ENCODE measurements at places on chromosomes 13 and 19. TPM values are rescaled to one million over a fixed set of nuclear protein-coding genes. Genes with fewer than 3 reads are reported as not detected.
A peak's percentile ranks its signal among the peaks of the same experiment; 100 is the strongest.

GRCh38 chr19:2715470-2716274 is 5.5 kb downstream of the DIRAS1 start:
- no peak overlapping the region for H3K4me3 ChIP-seq
- no peaks in the 10 kb centered on the region for H3K36me3 ChIP-seq
- H3K27ac ChIP-seq, result no peak overlapping the region
- DNase-seq, result no peak
- peaks cover 32% of the 10 kb centered on the region for H3K27me3 ChIP-seq

DNA sequence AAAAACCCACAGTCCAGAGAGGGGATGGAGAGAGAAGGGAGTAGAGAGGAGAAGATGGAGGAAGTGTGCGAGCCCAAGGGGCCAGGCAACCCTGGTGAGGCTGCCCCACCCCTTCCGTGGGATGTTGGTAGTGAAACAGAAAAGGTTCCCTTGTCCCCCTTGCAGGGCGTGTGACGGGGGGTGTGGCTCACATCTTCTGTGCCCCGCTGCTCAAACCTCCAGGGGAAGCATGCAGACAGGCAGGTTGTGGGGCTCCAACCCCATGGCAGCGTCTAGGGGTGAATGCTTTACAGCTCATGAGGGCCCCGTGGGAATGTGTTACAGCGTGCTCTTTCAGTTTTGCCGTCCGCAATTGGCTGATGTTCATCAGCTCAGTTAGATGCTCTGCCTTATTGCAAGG is 14.7 kb upstream of the EVI5L start:
- H3K36me3 ChIP-seq, result no peaks in the 10 kb centered on the region
- no peak overlapping the region for H3K27ac ChIP-seq
- no peak for DNase-seq
- H3K27me3 ChIP-seq, result no peaks in the 10 kb centered on the region
- no peak overlapping the region for H3K4me3 ChIP-seq
- H3K4me1 ChIP-seq, result no peaks in the 10 kb centered on the region

GRCh38 chr19:28454083-28454482 is 758.9 kb downstream of the UQCRFS1 start:
- no peak overlapping the region for H3K4me3 ChIP-seq
- no peaks in the 10 kb centered on the region for H3K27me3 ChIP-seq
- no peak overlapping the region for H3K27ac ChIP-seq
- no peaks in the 10 kb centered on the region for H3K4me1 ChIP-seq

DNA sequence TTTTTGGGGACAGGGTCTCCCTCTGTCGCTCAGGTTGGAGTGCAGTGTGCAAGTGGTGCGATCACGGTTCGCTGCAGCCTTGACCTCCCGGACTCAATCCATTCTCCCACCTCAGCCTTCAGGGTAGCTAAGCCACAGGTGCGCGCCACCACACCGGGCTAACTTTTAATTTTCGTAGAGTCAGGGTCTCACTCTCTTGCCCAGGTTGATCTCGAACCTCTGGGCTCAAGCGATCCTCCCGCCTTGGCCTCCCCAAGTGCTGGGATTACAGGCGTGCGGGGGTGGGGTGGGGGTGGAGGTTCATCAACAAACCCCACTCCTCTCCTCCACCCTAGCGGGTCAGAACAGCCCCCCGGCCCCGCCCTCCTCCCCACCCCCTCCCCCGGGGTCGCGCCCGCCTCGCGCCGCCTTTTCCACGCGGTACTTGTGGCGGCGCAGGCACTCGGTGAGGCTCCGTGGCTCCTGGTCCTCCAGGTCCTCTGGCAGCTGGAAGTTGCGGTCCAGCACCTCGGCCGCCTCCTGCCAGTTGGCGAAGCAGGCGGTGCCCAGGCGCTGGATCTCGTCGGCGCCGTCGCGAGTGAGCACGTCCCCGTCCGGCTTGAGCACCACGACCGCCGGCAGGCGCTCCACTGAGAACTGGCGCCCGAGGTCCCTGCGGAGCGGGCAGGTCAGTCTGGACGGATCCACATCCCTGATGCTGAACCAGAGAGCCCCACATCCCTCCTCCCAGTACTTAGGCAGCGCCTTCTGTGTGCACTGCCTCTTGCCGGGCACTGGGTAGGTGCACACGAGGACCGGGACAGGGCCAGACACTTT is 5.2 kb downstream of the NXNL1 start:
- H3K4me1 ChIP-seq, result no peaks in the 10 kb centered on the region
- peaks cover 67% of the 10 kb centered on the region for H3K27me3 ChIP-seq
- no peak for DNase-seq

GRCh38 chr13:32384702-32385101 is 43.2 kb downstream of the N4BP2L1 start:
- no peaks in the 10 kb centered on the region for H3K36me3 ChIP-seq
- no peak overlapping the region for H3K4me3 ChIP-seq
- no peaks in the 10 kb centered on the region for H3K4me1 ChIP-seq
- H3K27me3 ChIP-seq, result no peaks in the 10 kb centered on the region
- no peak for DNase-seq

GRCh38 chr19:24052811-24053210 is 34.2 kb upstream of the ZNF254 start:
- no peaks in the 10 kb centered on the region for H3K36me3 ChIP-seq
- H3K4me1 ChIP-seq, result no peaks in the 10 kb centered on the region

DNA sequence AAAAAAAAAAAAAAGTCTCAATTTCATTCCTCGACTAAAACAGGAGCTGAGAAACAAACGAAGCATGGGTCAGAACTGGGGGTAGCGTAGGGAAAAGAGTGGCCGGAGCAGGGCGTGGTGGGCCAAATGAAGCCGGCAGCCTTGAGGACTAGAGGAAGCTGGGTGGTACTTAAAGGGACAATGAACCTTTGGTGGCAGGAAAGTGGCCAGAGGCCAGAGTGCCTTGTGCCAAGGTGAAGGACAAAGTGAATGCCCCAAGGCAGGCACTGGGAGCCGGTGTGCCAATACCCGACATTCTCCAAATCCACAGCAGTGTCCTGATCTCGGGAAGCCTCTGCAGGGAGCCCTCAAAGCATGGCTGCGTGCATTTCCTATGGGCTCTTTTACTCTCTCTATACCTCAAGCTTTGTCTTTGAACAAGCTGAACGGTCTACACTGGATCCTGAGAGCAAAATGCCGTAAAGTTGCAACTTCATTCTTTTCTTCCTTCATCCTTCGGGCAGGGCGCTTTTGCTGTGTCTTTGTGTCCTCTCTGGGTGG is 195.0 kb upstream of the KL start:
- no peak overlapping the region for H3K27ac ChIP-seq
- no peaks in the 10 kb centered on the region for H3K36me3 ChIP-seq
- no peaks in the 10 kb centered on the region for H3K4me1 ChIP-seq

- peaks cover 4% of the 10 kb centered on the region for H3K36me3 ChIP-seq
- peak; percentile 84 for DNase-seq
- H3K4me1 ChIP-seq, result peaks cover 23% of the 10 kb centered on the region
- H3K27ac ChIP-seq, result peak overlapping the region; percentile 67
- no peak overlapping the region for H3K4me3 ChIP-seq
These were observed 8.3 kb upstream of the MZF1 start for GRCh38 chr19:58581227-58582141.

- peaks cover 5% of the 10 kb centered on the region for H3K4me1 ChIP-seq
- H3K27me3 ChIP-seq, result peaks cover 32% of the 10 kb centered on the region
- DNase-seq, result no peak
- no peak overlapping the region for H3K4me3 ChIP-seq
- H3K36me3 ChIP-seq, result no peaks in the 10 kb centered on the region
- no peak overlapping the region for H3K27ac ChIP-seq
These were observed 17.8 kb downstream of the HCN2 start for GRCh38 chr19:607301-608154.

GRCh38 chr19:11125994-11126685 is 29.4 kb downstream of the SPC24 start:
- no peak overlapping the region for H3K4me3 ChIP-seq
- peak; percentile 86 for DNase-seq
- H3K27me3 ChIP-seq, result no peaks in the 10 kb centered on the region
- no peak overlapping the region for H3K27ac ChIP-seq

- no peaks in the 10 kb centered on the region for H3K36me3 ChIP-seq
- H3K27me3 ChIP-seq, result no peaks in the 10 kb centered on the region
These were observed 107.7 kb upstream of the UQCRFS1 start for GRCh38 chr19:29320618-29321017.

DNA sequence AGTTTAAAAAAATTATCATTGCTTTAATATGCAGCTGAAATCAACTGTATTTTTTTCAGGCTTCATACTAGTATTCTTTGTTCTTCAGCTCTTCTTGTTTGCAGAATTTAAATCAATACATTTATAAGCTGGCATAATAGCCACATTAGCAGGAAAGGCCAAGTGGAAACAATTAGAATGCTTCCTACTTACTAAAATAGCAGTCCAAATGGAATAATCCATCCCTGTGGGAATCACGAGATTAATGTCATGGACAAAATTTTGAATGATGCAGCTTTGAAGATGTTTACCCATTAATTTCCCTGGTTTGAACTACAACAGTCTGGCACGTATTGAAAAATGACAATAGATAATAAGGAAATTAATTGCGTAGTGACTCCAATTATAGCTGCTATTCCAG is 2650.8 kb downstream of the PCDH9 start:
- no peaks in the 10 kb centered on the region for H3K36me3 ChIP-seq
- no peaks in the 10 kb centered on the region for H3K27me3 ChIP-seq
- no peak overlapping the region for H3K27ac ChIP-seq
- no peaks in the 10 kb centered on the region for H3K4me1 ChIP-seq
- DNase-seq, result no peak

DNA sequence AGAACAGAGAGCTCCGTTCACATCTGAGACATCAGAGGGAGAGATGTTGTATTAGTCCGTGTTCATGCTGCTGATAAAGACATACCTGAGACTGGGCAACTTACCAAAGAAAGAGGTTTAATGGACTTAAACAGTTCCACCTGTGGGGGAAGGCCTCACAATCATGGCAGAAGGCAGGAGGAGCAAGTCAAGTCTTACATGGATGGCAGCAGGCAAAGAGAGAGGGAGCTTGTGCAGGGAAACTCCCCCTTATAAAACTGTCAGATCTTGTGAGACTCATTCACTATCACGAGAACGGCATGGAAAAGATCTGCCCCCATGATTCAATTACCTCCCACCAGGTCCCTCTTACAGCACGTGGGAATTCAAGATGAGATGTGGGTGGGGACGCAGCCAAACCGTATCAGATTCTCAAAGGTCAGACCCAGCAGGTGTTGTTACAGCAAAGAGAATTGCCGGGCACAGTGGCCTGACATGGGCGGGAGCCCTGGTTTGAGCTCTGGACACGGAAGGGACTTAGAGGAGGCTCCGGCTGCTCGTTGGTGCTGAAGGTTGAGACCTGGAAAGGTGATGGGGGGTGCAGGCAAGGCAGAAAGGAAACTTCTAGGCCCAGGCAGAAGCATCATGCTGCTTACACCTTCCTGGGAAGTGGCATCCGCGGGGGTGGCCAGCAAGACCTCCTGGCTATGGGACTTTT is 33.1 kb downstream of the PEX11G start:
- peaks cover 62% of the 10 kb centered on the region for H3K36me3 ChIP-seq
- H3K4me3 ChIP-seq, result no peak overlapping the region
- no peak for DNase-seq
- H3K4me1 ChIP-seq, result no peaks in the 10 kb centered on the region
- no peaks in the 10 kb centered on the region for H3K27me3 ChIP-seq

GRCh38 chr19:46607448-46607841 is 6.3 kb downstream of the CALM3 start:
- DNase-seq, result peak; percentile 6
- peaks cover 45% of the 10 kb centered on the region for H3K4me1 ChIP-seq
- no peaks in the 10 kb centered on the region for H3K27me3 ChIP-seq
- H3K4me3 ChIP-seq, result no peak overlapping the region
- peaks cover 40% of the 10 kb centered on the region for H3K36me3 ChIP-seq

DNA sequence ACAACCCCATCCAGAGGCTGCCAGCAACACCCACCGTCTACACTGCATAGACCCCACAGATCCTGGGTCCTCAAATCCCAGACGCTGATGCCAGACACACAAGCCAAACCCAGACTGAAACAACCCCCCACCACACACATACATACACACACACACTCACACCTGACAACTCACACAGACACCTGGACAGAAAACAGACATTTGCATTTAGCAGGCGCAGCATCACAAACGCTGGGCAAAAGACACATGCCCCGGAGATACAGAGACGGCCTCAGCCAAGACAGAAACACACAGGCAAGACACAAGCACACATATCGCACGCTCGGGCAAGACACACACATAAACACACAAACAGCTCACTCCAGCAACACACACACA is 1.3 kb downstream of the BBC3 start:
- H3K36me3 ChIP-seq, result no peaks in the 10 kb centered on the region
- H3K27ac ChIP-seq, result peak overlapping the region; percentile 99
- H3K4me1 ChIP-seq, result peaks cover 12% of the 10 kb centered on the region
- no peaks in the 10 kb centered on the region for H3K27me3 ChIP-seq
- peak; percentile 38 for DNase-seq
- peak overlapping the region; percentile 83 for H3K4me3 ChIP-seq

The PSMD8 gene
- total RNA-seq, result 171 TPM

The ITGBL1 gene
- total RNA-seq, result not detected

The TTC9B gene
- not detected for total RNA-seq

The PSG7 gene
- not detected for total RNA-seq

The C1QTNF9 gene
- not detected for total RNA-seq

The PLPP2 gene
- 156 TPM for total RNA-seq

The C2CD4C gene
- total RNA-seq, result not detected

The ERICH6B gene
- total RNA-seq, result not detected

Measured in transverse colon (tissue), 4 donors.